ENCODE measurements at places on chromosomes 1 and 21.

DNA sequence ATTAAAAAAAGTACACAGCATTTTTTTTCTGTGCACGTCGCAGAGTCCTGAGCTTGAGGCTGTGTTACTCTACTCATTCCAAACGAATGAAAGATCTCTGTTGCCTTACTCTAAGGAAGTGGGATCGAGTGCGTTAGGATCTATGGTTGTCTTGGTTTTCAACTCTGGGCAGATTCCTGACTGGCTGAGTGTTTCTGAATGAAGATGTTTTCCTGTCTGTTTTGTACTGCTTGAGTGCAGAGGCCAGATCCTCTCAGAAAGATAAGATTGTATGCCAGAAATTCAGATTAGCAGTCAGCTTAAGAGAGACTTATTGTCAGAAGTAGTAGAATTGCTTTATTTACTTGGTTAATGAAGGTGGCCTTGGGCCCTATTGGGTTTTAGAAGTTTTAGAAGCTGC is 14.0 kb downstream of the PLA2G2E start:
- DNase-seq: no peak

DNA sequence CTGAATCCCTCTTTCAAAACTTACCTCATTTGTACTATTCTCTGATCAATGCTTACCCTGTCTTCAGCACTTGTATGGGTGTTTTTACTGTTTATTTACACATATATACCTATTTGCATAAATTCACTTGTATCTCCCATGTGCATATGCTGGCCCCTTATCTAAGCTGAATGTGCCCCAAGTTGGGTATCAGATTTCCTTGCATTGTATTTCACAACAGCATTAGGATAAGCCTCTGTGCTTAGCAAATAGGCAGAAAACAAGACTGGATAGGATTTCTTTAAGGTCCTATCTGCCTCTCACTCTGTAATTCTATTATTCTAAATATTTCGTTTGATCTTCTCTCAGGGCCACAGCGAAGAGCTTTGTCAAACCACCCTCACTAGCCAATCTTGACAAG is 45.9 kb upstream of the IPO9 start:
- no peak for DNase-seq

DNA sequence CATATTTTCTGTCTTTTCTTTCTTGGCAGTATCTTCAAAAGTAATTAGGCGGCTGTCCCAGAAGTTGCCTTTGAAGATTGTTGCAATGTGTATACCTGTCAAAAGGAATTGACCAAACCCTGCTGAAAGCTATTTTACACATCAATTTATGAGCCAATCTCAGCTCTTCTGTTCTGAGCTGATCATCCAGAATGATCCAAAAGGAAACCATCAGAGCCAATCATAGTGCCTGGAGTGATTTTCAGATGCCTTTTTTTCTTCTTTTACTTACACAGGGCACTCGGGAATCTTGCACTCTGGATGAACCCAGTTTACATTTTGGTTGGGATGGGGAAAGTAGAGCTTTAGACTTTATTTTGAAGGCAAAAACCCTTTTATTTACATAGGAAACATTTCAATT is 21.8 kb upstream of the APOBEC4 start:
- no peak for DNase-seq

- no peak for DNase-seq
Measured at GRCh38 chr1:218867941-218868626, 305.6 kb upstream of the LYPLAL1 start.

GRCh38 chr1:18531503-18531845 is 50.7 kb downstream of the KLHDC7A start:
- no peak for DNase-seq

Measured in activated gamma-delta T cell treated with Interleukin-2 at 50 U/mL for 16 hours (primary cell).